T-helper 17 cell (primary cell): ENCODE measurements at places on chromosomes 12 and 14.

- no peak for DNase-seq
Measured at GRCh38 chr14:77180726-77181602, 634 bp upstream of the TMEM63C start.

DNA sequence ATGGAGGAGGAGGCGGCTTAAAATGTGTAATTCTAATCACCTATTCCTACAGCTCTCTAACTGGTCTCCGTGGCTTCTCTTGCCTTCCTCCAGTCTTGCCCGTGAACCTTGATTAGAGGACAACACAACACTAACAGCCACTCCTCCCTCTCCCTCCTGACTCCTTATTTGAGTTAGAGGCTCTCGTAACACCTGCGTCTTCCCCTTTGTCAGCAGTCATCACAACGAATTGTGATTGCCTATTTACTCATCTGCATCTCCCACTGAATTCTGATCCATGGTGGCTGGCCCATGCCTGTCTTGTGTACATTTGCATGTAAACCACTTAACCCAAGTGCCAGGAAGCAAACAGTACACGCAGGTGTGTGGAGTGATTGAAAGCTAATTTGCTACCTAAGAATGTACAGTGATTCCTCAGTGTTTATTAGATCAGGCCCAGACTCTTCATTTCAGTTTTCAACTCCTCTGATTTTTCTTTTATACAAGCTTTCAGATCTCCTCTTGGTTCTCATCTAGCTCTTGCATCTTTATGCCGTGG is 154.5 kb downstream of the MON2 start:
- DNase-seq: no peak

GRCh38 chr14:20560961-20561360 is at the start of gene RNASE9:
Gene RNASE9, minus strand, starts transcription at chr14:20561047.
- DNase-seq: no peak

- no peak for DNase-seq
Measured at GRCh38 chr14:104641753-104642539, 37.4 kb upstream of the TMEM179 start.

- no peak for DNase-seq
Measured at GRCh38 chr12:57046947-57047890, 2.7 kb downstream of the MYO1A start.

DNA sequence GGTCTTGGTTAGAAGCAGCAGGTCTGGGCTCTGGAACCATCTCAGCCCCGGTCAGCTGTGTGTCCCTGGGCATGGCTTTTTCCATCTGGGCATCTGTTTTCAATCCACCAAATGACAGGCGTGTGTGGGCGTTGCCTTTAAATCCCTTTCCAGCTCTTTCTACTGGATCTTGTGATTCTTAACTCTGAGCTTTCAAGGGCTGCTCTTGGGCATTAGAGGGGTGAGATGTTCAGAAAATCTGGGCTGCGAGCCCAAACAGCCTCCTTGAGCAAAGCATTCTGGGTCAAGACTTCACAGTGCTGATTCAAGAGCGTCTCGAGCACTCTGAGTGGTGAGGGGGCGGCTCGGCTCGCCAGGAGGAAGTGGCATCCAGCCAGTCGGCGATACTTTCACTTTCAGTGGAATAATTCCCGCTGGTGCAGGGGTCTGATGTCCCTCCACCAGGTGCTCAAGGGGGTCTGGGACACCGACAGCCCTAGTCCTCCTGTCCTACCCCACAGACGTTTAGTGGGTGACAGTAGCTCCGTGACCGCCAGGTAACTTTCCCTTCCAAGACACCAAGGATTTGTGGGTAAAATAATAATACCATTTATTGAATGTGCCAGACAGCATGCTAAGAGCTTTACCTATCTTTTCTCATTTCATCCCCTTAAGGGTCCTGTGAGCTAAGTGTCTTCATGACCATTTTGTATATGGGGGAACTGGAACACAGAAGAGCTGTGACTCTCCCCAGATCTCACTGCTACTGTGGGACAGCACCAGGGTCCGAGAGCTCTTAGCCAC is 114.0 kb downstream of the PLXNC1 start:
- DNase-seq: peak; percentile 26

DNA sequence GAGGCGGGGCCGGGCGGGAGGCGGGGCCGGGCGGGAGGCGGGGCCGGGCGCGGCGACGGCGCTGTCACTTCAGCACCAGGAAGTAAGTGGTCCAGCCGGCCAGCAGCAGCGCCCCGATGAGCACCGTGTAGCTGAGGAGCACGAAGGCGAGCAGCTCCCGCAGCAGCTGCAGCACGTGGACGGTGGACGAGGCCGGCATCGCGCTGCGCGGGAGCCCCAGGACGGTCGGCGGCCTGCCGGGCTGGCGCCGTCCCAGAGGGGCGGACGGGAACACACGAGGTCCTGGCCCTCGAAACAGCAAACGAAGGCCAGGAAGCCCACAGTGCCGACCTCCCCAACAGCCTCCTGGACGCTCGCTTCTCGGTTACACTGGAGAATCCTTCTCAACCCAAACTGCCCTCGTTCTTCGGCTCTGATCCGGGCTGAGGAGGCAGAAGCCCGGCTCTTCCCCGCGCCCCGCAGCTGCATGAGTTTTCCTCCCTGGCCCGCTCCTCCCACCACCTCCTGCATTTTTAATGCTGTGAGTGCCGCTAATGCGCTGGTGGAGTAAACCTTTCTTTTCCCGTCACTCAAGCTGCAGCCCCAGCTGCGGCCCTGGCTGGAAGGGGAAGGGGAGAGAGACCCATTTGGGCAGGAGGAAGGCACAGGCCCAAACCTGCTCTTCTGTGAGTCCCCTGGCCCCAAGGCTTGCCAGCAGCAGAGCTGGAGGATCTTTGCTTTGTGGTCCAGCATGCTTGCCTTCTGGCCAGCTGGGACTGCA is 694 bp upstream of the DIABLO start:
- no peak for DNase-seq

- DNase-seq: no peak
Measured at GRCh38 chr12:90262251-90262650, 553.6 kb upstream of the ATP2B1 start.

GRCh38 chr14:65258391-65258790 is 154.1 kb upstream of the FUT8 start:
- no peak for DNase-seq

DNA sequence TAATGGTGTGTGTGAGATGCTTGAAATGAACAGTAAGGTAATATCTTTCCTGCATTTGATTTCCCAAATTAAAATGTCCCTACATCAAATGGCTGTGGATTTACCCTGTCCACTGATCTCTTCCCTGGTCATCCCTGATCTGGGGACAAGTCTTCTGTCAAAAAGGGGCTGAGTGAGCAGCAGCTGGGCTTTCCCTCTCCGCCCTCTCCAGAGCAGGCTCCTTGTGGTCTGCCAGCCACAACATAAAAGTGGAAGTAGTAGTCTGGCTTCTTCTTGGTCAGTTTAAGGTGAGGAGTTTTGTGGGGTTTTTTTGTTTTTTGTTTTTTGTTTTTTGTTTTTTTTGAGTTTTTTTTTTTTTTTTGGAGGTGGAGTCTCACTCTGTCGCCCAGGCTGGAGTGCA is 25.2 kb upstream of the PLXNC1 start:
- no peak for DNase-seq

- DNase-seq: no peak
Measured at GRCh38 chr12:119230807-119231206, 52.1 kb downstream of the HSPB8 start.

GRCh38 chr12:39144613-39145061 is 239.2 kb upstream of the CPNE8 start:
- no peak for DNase-seq
